ENCODE measurements at places on chromosomes 1 and 21.
A peak's percentile ranks its signal among the peaks of the same experiment; 100 is the strongest.

- DNase-seq: no peak
These were observed 56.3 kb upstream of the JUN start for GRCh38 chr1:58839846-58840835.

GRCh38 chr1:229378586-229379367, 35.9 kb upstream of the CCSAP start:
- DNase-seq: no peak

DNA sequence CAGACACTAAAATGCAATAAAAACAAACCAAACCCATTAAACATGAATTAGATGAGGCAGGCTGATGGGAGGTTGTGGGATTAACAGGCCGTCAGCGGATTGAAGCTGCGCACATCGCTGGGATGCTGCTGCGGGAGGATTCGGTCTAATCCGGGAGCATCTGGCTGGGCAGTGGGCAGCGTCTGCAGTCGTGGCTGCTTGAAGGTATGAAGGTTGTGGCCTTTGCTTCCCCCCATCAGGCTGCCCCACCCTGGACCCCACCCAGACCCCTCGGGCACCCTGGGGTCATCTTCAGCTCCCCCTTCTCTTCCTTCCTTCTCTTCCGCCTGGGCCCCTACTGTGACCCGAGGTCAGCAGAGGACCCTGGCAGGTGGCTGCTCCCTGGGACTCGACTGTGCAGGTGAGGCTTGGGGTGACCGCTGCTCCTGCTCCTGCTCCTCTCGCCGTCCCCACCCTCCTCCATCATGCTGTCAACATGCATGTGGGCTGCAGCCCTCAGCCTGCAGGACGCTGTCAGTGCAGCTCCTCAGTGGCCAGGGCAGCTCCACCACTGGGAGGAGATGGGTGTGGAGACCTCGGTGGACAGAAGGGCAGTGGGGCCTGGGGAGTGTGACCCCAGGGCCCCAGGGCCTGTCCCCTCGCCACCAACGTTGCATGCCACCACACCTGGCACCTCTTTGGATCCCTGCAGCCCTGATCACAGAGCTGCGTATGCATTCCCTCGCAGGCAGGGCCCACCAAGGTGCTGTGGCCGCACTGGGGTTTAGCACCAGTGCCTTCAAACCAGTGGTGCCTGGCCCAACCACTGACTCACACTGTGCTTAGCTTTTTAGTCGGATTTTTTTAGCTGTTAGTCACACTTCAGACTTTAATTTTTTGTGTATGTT, 112.2 kb upstream of the COL6A1 start:
- no peak for DNase-seq

DNA sequence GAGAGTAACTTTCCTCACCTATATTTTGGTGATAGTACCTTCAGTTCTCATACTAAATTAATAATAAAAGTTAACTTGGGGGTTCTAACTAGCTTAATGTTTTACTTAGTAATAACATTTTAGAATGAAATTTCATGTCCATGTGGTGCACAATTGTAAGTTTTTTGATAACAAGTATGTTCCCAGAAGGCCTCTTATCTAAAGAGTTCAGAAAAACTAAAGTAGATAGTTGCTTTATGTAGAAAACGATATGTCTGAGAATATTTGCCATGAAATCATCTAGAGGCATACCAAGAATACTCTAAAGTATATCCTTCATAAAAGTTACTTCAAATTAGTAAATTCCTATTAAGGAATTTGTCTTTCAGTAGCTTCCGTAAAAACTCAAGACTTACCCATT, 10.2 kb upstream of the ADCY10 start:
- no peak for DNase-seq

DNA sequence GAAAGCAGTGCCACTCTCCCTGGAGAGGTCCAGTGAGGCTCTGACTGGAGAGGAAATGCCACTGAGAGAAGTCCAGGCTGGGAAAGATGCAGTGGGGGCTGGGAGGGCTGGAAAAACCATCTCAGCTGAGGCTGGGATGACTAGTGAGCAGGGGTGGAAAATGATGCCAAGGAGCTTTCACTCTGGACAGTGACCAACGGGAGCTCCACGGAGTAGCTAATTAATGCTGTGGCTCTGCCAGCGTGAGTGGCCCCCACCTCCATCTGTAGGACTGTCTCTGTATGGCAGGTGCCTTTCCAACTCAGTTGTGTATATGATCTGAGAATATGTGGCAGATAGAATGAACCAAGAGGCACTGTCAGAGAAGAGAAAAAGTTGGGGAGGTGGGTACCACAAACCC, 86.7 kb downstream of the DDX20 start:
- DNase-seq: no peak

GRCh38 chr1:15222653-15223303, 24.2 kb upstream of the FHAD1 start:
- DNase-seq: no peak

GRCh38 chr1:99005537-99005942, 879 bp upstream of the PLPPR5 start:
- no peak for DNase-seq

- DNase-seq: no peak
These were observed 225.7 kb downstream of the GREM2 start for GRCh38 chr1:240385985-240386978.

DNA sequence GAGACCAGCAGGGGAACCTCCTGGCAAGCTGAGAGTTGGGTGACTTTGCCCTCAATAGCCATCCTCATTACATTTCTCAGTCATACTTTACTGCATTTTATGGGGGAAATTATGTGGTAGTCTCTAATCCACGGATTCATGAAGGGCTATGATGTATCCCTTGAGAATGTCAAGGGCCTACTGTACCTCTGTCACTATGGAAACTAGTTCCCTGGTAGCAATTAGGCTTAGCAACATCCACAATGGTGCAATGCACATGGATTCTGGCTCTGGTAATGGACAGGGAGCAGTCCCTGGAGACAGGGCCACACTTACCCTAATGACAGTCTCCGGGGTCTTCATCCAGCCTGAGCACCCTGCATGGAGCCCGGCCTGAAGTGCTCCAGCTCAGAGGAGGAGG, 26.5 kb downstream of the LRRN2 start:
- no peak for DNase-seq

- no peak for DNase-seq
These were observed 4.7 kb downstream of the ITLN2 start for GRCh38 chr1:160949881-160950280.

GRCh38 chr1:219582865-219583264, 30.0 kb downstream of the ZC3H11B start:
- DNase-seq: no peak

GRCh38 chr1:3609769-3610526, 1.4 kb downstream of the MEGF6 start:
- no peak for DNase-seq

DNA sequence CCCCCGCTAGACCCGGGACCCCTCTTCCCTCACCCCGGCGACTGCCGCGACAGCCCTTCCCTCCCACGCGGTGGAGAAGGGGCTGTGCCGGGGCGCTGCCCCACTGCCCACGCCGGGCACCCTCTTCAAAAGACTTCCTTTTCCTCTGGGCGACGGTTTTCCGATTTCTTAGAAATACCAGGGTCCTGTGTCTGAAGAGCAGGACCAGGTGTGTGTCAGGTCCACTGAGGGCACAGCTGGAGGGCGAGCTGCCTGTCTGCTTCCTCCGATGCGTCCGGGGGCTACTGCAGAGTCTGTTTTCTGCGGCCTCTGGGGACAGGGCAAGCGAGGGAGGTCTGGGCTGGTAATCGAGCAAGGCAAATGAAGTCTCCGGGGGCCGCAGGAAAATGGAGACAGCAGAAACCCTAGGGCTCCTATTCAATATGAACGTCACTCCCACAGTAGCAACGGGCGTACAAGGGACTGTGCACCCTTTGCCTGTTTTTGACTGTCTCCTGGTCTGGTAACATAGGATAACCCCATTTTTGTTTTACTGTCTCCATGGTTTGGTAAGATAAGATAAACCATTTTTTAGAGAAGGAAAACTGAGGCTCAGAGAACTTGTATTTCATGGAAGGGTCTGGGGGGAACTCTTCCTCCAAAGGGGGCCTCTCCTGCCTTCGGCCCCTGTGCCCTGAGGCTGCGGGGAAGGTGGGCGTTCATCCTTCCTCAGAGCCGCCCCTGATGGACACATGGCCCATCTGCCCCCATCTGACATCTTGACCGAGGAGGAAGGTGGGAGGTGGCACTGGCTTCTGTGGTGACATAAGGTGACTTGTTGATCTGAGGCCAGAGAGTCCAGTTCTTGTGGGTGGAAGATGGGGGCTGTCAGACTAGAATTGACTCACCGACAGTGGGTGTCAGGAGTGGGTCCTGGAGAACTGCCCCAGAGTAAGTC, 970 bp downstream of the TNFRSF1B start:
- DNase-seq: no peak

DNA sequence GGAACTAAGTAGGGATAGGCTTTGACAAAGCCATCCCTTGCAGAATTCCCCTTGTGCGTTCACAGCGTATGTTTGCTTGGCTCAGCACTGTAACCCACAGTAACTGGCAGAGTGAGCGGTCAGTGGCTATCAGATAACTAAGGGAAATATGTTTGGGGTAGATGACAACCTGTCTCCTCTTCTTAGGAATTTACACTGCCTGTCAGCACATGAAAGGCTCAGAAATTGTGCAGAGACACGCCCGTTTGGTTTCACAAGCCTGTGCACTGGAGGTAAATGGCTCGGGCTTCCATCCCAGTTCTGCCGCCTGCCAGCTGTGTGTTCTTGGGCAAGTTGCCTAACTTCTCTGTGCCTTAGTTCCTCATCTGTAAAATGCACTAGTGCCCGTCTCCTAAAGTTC, 101.2 kb downstream of the PRDM2 start:
- no peak for DNase-seq

- no peak for DNase-seq
These were observed 15.4 kb upstream of the CD2 start for GRCh38 chr1:116738673-116739370.

DNA sequence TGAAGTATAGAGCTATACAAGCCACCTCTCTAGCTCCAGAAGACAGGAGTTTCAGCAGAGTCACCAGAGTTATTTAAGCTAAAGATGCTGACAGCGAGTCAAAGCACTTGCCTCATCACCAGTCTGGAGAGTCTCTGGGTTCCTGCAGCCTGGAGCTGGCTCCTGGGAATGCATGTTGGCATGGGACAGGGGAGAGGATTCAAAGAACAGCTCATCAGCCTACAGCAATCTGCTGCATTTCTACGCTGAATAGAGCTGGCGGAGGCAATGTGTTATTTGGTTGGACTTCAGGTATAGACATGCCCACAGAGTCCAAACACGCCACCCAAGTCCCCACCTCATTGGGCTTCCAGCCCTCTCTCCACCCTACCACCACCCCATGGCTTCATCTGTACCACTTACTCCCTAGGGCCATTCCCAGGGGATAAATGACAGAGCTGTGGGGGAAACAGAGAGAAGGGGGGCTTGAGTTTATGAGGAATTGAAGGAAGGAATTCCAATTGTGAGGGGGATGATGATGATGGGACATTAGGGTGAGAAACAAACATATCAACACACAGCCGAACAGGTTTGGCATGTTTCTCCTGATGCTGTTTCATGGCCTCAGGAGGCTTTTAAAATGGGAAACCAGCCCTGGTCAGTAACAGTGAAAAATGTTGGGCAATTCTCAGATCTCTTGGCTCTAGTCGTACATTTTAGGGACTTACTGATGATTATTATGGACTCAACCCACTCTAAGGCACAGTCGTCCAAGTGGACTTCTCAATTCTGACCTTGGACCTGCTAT, 58.4 kb downstream of the PLEKHA6 start:
- no peak for DNase-seq

- DNase-seq: peak; percentile 72
These were observed 49.1 kb downstream of the EBNA1BP2 start for GRCh38 chr1:43123031-43123430.

DNA sequence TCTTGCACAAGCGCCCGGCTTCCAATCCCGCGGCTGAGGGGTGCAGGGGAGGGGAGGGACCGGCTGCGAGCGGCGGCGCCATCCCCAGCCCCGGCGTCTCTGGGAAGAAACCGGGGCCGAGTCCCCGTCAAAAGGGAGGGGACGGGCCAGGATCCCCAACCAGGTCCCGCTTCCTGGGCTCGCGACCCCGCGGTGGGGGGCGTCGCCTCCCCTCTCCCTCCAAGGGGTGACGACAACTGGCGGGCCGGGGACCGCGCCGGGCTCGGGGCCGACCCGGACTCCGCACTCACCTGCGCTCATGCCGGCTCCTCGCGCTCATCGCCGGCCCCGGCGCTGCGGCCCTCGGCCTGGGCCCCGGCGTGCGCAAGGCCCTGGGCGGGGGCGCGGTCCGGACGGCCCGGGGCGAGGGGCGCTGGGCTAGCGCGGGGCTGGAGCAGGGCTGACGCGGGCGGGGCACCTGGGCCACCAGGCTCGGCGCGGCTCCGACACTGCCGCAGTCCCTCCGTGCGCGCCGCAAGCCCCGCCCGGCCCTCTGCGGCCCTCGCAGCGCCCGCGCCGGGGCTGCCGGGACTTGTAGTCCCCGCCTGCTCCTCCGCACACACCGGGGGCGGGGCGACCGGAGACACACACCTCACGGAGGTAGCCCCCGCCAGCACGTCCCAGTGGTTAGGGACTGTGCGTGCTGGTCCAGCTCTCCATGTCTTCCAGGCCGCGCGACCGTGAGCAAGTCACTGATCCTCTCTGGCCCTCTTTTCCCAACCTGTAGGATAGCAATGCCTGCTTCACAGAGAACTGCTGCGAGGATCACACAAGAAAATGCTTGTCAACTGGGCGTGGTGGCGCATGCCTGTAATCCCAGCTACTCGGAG, at the start of gene ATP13A2:
ATP13A2 (minus strand) TSS at position 490 of the 869 bp plus-strand sequence; CDS start at position 300, 190 bp downstream.
- DNase-seq: peak; percentile 33

- no peak for DNase-seq
These were observed 18.5 kb downstream of the CLDN14 start for GRCh38 chr21:36461277-36461917.

- DNase-seq: no peak
These were observed 774.7 kb upstream of the ADGRL4 start for GRCh38 chr1:79781261-79781660.

DNA sequence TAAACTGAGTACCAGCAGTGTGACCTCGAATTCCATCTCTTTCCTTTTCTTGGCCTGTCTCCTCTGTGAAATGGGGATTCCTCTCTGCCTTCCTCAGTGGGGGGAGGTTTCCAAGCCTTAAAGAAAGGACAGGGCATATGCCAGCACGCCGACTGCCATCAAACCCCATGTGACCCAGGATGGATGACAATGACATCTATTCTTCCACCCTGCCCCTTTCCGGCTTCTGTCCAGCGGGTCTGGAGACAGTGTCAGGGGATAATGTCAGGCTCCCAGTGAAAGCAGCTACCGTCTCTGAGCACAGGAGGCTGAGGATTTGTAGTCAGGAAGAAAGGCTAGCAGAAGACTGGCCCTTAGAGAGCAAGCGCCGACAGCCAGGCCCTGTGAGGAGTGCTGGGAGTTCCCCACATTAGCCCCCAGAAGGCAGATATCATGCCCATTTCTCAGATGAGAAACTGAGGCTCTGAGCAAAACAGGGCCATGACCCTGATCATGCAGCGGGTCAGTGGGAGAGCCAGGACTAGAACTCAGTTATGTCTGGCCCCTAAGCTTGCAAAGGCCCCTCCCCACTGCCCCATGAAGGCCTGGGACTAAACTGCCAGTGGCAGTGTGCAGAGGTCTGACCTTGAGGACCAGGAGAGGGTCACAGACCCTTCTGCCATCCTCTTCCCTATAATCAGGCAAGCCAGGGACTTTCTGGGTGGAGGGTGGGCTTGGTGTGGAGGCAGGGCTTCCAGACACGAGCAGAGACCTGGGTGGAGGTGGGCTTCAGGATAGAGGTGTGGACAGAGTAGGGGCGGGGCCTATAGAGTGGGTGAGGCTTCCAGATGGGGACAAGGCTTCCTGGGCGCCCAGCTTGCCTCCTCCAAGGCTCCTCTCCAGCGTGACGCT, 30.1 kb downstream of the CDCA8 start:
- DNase-seq: no peak

- no peak for DNase-seq
These were observed 71.0 kb downstream of the HIVEP3 start for GRCh38 chr1:41847733-41848132.

GRCh38 chr1:162987866-162988265, 81.3 kb upstream of the RGS4 start:
- no peak for DNase-seq
